ENCODE measurements at places on chromosomes 12 and 14. TPM values are rescaled to one million over a fixed set of nuclear protein-coding genes. Genes with fewer than 3 reads are reported as not detected.

DNA sequence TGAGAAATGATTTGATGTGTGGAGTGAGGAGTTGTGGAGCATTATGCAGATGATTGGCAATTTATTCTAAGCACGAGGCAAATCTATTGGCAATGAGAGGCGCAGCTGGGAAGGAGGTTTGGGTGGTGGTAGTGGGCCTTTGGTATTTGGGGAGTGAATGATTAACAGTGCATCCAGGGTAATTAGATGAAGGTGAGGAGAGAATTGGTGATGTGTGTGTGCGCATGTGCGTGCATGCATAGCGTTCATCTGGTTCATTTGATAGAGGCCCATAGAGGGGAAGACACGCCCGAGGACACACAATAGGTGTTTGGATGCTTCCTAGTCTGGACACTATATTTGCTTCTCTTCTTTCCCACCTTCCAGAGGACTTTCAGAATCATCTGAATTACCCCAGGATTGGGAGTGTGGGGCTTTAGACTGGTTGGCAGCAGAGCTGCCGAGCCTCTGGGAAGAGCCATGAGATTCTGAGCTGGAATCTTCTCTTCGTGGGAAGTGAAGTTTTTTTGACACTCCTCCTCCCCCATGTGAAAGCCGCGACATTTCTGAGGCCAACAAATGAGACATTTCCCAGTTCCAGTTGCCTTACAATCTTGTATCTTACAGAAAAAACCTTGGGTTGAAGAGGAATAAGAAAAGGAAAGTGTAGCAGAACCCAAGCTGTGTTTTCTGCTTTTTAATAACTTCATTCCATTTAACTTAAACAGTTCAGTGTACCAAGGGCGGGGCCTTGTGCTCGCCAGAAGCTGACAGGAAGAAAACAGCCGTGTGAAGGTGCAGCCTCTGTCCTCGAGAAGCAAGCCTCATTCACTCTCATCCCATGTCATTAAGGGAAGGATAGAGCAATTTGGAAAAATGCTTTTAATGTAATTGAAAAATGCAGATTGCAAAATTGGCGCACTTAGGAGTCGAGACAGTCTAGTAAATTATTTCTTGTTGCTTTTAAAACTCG lies 65.2 kb downstream of the SLC25A47 start:
- DNase-seq: no peak
- no peaks in the 10 kb centered on the region for H3K36me3 ChIP-seq
- no peak overlapping the region for H3K4me3 ChIP-seq
- H3K27ac ChIP-seq: no peak overlapping the region
- no peaks in the 10 kb centered on the region for H3K27me3 ChIP-seq

Gene SYNE3
- total RNA-seq: 2.5 TPM

Gene B4GALNT1
- total RNA-seq: 2.6 TPM

DNA sequence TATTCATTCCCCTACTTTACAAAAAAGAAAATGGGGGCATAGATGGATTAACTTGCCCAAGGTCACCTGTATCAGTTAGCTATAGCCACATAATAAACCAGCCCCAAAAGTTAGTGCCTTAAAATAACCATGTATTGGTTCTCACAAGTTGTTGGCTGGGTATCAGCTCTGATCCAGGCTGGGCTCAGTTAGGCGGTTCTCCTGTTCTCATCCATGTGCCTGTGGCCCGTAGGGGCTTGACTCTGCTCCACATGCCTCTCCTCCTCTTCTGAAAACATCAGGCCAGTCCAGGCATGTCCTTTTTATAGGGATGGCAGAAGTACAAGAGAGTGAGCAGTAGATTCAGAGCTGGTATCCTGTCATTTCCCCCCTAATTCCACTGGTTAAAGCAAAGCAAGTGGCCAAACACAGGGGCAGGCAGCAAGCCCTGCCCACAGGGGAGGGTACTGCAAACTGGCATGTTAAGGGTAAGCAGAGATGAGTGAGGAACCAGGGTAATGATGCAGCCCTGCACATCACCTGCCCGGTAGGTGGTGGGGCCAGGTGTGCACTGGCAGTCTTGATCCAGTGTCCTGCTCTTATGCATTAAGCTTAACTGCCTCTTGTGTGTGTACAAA lies 47.9 kb upstream of the TUNAR start:
- H3K36me3 ChIP-seq: no peaks in the 10 kb centered on the region
- no peak for DNase-seq
- no peak overlapping the region for H3K4me3 ChIP-seq
- H3K27ac ChIP-seq: no peak overlapping the region

Gene RNASE4
- 9.3 TPM for total RNA-seq

DNA sequence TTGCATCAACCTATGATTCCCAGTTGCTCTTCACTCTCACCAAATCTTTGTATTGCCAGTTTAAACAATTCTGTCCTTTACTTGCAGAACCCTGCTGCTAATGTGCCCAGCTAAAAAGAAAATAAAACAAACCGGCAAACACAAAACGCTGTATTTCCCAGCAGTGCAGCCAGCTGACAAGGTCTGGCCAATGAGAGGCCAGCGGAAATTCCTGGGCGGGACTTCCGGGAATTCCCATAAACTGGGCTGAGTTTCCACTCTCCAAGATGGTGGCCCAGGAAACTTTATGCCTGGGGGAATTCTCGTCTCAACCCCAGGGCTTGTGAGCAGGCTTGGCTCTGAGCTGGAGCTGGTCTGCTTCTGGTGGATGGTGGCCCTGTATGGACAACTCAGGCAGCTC lies 807.3 kb upstream of the TMEM132C start:
- H3K4me3 ChIP-seq: no peak overlapping the region
- H3K27ac ChIP-seq: no peak overlapping the region
- no peak for DNase-seq
- no peaks in the 10 kb centered on the region for H3K4me1 ChIP-seq

GRCh38 chr14:54979039-54979438 lies 47.9 kb downstream of the WDHD1 start:
- H3K4me1 ChIP-seq: peaks cover 13% of the 10 kb centered on the region
- H3K4me3 ChIP-seq: no peak overlapping the region
- no peak for DNase-seq
- H3K36me3 ChIP-seq: peaks cover 4% of the 10 kb centered on the region
- no peaks in the 10 kb centered on the region for H3K27me3 ChIP-seq
- H3K27ac ChIP-seq: no peak overlapping the region

DNA sequence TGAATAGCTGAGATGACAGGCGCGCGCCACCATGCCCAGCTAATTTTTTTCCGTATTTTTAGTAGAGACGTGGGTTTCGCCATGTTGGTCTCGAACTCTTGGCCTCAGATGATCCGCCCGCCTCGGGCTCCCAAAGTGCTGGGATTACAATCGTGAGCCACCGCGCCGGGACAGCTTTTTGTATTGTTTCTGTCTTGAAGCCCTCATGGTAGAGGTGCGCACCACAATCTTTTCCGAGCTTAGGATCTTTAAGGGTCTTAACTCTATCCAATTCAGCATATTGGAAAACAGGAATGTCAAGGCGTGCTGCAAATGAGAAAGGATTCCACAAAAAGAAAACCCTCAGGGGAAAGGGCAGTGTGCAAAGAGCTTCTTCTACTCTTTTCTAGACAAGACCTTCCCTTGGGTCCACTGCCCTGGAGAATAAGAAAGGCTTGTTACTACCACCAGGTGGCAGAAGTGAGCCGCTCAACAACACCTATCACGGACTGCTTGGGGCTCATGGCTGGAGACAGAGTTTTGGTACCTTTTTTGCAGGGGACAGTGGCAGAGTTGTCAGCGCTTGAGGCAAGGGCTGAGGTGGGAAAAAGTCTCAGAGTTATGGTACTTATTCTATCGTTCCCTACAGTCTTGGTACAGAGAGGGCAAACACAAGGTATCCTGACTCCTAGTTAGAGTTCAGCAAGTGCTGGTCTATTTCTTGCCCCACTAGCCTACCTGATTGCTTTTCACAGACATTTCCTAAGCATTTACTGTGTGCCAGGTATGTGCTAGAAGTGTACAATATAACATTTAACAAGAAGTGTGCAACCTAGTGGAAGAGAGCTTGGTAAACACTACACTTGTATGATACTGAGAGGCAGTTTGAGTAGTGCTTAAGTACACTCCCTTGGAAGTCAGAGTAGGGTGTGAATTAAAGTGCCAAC lies 16.4 kb upstream of the SP7 start:
- no peaks in the 10 kb centered on the region for H3K27me3 ChIP-seq
- no peak overlapping the region for H3K27ac ChIP-seq
- H3K36me3 ChIP-seq: no peaks in the 10 kb centered on the region

- DNase-seq: no peak
- no peaks in the 10 kb centered on the region for H3K27me3 ChIP-seq
- no peak overlapping the region for H3K4me3 ChIP-seq
These were observed 80.2 kb downstream of the RMST start for GRCh38 chr12:97542666-97543280.

Gene OR5AU1
- not detected for total RNA-seq

Gene RPL10L
- not detected for total RNA-seq

GRCh38 chr14:76701436-76701835 lies 59.8 kb upstream of the VASH1 start:
- DNase-seq: no peak
- no peaks in the 10 kb centered on the region for H3K27me3 ChIP-seq
- no peaks in the 10 kb centered on the region for H3K4me1 ChIP-seq
- no peak overlapping the region for H3K4me3 ChIP-seq

DNA sequence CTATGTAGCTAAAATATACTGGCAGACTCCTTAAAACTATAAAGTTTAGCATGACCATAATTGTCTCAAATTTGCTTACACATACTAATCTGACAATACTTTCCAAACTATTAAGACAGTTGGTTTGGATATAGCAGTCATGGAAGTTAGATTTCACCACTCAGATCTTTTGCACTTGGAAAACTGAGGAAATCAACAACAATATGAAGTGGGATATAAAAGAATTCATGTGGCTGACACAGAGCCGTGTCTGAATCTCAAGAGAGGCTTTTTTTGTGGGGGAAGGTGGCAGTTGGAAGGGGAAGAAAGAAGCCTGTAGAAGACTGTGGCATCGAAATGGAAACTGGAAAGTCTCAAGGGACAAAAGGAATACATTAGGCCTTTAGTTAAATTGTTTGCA lies 166.6 kb upstream of the FLRT2 start:
- H3K4me1 ChIP-seq: no peaks in the 10 kb centered on the region
- H3K4me3 ChIP-seq: no peak overlapping the region
- no peak overlapping the region for H3K27ac ChIP-seq
- no peaks in the 10 kb centered on the region for H3K27me3 ChIP-seq
- DNase-seq: no peak
- H3K36me3 ChIP-seq: no peaks in the 10 kb centered on the region

Gene HAL
- 0.10 TPM for total RNA-seq

Gene KCNH3
- total RNA-seq: 0.14 TPM

- no peak overlapping the region for H3K4me3 ChIP-seq
- no peak overlapping the region for H3K27ac ChIP-seq
- H3K36me3 ChIP-seq: no peaks in the 10 kb centered on the region
- H3K27me3 ChIP-seq: no peaks in the 10 kb centered on the region
These were observed 107.8 kb upstream of the DDHD1 start for GRCh38 chr14:53260928-53261327.

DNA sequence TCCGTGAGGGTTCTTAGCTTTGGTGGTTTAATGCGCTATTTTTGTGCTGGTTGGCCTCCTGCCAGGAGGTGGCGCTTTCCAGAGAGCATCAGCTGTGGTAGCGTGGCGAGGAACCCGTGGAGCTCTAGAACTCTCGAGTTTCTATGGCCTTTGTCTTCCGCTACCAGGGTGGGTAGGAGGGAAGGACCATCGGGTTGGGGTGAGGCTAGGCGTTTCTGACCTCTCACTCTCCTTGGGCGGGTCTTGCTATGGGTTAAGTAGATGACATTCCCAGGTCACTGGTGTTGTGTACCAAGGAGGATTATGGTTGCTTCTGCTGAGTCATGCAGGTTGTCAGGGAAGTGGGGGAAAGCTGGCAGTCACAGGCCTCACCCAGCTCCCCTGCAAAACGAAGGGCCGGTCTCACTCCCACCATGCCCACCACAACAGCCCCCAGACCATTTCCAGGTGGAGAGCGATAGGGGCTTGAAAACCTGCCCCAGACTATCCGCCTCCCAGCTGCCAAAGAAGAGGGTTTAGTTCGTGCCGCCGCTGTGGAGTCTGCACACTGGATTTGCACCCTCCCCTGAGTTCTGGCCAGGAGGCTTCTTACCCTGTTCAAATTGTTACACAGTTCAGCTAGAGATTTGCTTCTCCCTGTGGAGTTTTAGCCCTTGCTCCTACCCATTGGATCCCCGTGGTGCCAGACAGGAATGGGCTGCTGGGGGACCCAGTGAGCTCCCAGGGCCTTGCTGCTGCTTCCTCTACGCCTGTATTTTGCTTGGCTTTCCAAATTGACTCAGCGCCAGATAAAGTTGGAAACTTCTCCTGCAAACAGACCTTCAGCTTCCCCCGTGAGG lies 21.9 kb downstream of the RNFT2 start:
- H3K4me3 ChIP-seq: no peak overlapping the region
- no peaks in the 10 kb centered on the region for H3K4me1 ChIP-seq
- H3K27me3 ChIP-seq: no peaks in the 10 kb centered on the region
- no peak for DNase-seq
- H3K36me3 ChIP-seq: no peaks in the 10 kb centered on the region
- H3K27ac ChIP-seq: no peak overlapping the region

GRCh38 chr12:108477055-108477880 lies 37.8 kb upstream of the FICD start:
- no peak for DNase-seq
- no peak overlapping the region for H3K4me3 ChIP-seq
- H3K4me1 ChIP-seq: no peaks in the 10 kb centered on the region
- H3K36me3 ChIP-seq: no peaks in the 10 kb centered on the region

DNA sequence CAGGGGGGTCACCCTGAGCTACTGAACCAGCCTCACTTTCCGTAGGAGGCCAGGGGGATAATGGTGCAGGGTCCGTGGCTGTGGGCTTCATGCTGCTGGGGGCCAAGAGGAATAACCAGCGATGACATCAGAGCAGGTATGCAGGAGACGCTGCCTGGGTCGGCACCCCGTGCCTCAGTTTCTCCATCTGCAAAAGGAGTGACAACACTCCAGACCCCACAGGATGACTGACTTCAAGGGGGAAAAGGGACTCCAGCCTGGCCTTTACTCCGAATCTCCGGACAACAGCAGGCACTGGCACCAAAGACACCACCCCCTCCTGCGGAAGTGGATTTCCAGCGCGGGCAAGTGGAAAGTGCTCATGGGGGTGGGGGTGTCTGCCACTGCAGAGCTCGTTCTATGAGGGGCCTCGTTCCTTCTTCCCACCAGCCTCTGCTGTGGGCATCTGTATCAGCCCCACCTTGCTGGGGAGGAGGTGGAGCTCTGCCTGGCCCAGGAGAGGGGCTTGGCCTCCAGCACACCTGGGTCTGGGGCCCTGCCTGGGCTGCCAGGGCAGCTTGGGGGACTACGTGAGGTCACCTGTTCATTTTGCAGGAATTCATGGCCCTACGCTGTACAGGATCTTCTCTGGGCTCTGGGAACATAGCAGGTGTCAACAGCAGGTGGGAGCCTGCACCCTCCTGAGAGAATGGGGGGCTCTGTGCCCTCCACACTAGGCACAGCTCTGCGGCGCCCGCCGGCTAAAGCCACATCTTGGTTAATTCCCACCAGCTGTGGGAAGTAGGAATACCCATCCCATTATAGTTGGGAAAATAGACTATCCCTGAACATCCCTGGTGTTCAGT lies 216.6 kb upstream of the C14orf180 start:
- no peak overlapping the region for H3K27ac ChIP-seq
- no peaks in the 10 kb centered on the region for H3K36me3 ChIP-seq
- no peaks in the 10 kb centered on the region for H3K4me1 ChIP-seq
- H3K4me3 ChIP-seq: no peak overlapping the region

- no peaks in the 10 kb centered on the region for H3K4me1 ChIP-seq
- no peak for DNase-seq
- no peak overlapping the region for H3K27ac ChIP-seq
- no peaks in the 10 kb centered on the region for H3K27me3 ChIP-seq
- peaks cover 40% of the 10 kb centered on the region for H3K36me3 ChIP-seq
These were observed 12.8 kb downstream of the TCHP start for GRCh38 chr12:109912855-109913321.
